ENCODE measurements at places on chromosomes 1 and 21. TPM values are rescaled to one million over a fixed set of nuclear protein-coding genes. Genes with fewer than 3 reads are reported as not detected.

DNA sequence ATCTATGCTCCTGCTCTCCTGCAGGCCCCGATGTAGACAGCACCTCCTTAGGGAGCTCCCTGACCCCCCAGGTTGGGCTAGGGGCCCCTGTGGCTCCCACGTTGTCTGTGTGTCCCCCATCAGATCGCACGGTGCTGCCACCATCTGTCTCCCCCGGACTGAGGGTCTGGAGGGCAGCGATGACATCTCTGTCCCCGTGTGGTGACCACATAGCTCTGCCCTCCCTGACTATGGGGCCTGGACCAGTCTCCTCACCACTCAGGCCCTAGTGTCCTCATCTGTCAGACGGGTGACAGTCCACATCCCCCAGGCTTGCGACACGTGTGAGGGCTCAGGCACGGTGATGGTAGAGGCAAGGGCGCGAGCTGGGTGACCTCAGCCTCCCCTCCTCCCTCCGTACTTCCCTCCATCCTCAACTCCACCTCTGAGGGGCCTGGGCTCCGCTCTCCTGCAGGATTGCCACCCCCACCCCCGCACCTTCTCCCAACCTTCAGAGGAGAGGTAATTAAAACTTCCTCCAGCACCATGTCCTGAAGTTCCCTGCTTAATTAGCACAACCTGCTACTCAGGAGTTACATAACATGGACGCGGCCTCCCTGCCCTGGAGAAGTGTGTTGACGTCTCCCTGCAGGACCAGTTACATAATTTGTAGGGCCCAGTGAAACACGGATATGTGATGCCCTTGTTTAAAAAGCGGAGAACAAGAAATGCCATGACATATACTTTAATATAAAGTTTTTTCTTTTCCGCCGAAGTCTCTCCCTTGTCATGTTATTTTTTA, 288.2 kb downstream of the PTPRU start:
- DNase-seq, result no peak

DNA sequence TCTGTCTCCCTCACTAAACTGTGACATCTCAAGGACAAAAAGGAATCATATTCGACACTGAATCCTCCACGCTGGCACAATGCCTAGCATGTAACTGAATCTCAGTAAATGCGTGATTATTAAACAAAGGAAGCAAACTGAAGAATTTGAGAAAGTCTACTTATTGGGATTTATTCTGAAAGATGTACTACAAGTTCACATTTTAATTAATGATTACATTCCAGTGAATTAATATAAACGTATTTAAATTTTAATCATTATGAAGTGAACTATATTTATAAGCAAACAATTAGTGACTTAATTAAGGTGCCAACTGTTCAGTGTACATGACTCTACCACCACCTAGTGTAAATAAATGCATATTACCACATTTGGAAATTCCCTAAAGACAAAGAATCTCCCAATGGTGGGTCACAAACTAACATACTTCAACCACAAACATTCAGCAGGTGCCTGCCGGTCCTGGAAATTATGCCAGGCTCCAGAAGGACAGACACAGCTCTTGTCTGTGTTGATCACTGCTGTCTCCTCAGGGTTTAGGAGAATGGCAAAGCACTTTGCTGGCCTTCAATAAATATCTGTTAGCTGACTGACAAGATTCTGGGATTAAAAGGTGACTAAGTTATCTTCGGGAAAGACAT, 56.3 kb downstream of the SMYD3 start:
- peak; percentile 32 for DNase-seq

DNA sequence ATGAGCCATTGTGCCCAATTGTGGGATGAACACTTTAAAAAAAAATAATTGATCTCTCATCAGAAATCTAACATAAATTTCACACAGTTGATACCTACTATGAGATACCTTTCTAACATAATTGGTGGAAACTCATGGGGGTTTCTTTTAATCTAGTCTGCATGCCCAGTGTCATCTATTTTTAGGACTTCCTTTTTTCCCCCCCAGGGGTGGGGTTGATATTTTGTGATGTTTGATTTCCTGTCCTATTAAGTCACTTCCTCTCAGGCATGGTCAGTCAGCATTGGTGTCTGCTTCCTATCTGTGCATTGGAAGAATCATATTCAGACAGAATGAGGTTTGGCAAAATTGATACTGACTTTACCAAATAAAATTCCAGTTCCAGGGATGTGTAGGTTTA, 21.5 kb downstream of the NFYC start:
- DNase-seq, result peak; percentile 86

DNA sequence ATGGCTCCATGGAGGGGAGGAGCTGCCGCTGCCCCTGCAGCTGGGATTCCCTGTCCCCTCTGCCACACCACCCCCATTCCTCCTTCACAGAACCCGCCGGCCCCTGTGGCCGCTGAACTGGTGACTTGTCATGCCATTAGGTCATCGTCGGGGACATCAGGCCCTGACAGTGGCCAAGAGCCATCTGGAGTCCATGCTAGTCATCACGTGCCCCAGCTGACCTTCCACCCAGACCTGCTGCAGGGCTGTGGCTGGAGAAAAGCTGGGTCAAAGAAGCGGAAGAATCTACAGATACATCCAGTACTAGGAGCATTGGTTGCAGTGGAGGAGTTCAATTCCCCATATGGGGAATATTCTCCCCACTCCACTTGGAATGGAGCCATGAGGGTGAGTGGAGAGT, 78.1 kb downstream of the KCNJ15 start:
- DNase-seq, result no peak

DNA sequence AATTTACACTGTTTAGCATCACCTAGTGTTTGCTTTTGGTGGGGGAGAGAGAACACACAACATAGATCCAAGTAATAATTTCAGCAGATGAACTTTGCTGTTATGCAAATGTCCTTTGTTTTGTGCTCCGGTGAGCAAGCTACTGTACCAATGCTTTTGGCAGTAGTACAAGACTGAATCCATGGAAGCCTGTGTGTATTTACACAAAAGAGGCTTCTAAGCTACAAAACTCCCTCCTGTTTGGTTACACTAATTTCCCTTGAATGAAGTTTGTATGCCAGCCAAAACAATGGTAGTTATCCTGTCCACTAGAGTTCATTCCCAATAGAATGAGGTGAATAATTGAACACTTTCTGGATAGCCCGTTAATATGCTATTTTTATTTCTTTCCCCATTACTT, 320.5 kb downstream of the KCTD3 start:
- no peak for DNase-seq

DNA sequence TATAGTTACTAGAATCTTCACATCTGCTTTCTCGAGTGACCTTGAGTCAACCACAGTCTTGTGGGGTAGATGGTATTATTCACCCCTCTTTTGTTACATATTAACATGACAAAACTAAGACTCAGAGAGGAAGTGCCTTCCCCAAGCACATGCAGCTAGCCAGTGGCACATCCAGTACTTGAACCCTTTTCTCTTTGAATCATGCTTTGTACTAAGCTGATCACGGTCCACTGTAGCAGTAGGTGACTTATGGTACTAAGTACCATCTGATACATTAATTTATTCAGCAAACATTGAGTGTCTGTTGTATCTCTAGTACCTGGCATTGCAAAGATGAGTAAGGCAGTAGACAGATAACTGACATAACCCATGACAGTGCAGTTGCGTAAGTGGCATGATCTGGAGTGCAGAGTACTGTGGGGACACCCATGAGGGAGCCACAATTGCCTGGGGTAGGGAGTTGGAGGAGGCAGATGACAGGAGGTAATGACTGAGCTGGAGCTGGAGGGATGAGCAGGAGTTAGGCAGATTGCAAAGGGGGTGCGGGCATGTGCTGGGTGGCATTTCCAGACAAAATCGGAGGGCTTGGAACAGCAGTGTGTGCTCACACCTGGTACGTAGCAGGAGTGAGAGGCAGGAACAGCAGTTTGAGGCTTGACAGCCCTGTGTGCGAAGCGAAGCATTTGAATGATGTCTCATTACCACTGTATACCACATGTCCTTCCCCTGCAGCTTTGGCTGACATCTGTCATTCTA, 29.8 kb downstream of the UCK2 start:
- no peak for DNase-seq

GRCh38 chr1:8711873-8712412, 105.5 kb downstream of the RERE start:
- DNase-seq, result no peak

GRCh38 chr1:147208619-147209018, 16.5 kb downstream of the FMO5 start:
- DNase-seq, result no peak

DNA sequence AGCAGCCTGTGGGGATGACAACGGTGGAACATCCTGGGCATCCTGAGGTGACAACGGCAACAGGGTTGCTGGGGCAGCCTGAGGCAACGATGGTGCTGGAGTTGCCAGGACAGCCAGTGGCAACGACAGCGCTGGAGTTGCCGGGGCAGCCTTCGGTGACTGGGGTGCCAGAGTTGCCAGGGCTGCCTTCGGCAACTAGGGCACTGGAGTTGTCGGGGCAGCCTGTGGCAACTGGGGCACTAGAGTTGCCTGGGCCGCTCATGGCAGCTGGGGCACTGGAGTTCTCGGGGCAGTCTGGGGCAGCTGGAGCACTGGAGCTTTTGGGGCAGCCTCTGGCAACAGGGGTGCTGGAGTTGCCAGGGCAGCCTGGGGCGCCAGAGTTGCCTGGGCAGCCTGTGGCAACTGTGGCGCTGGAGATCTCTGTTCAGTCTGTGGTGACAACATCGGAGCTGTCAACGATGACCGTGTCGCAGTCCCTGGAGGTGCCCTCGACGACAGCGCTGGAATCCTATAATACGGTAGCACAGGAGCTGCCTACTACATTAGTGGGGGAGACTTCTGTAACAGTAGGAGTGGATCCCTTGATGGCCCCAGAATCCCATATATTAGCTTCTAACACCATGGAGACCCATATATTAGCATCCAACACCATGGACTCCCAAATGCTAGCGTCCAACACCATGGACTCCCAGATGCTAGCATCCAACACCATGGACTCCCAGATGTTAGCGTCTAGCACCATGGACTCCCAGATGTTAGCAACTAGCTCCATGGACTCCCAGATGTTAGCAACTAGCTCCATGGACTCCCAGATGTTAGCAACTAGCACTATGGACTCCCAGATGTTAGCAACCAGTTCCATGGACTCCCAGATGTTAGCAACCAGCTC, 8.2 kb downstream of the SON start:
- DNase-seq, result no peak

GRCh38 chr1:18093193-18093592, 14.4 kb upstream of the IGSF21 start:
- DNase-seq, result no peak

GRCh38 chr1:227712648-227713047, 22.5 kb downstream of the JMJD4 start:
- DNase-seq, result no peak

GRCh38 chr1:43527111-43527878, 3.4 kb upstream of the PTPRF start:
- no peak for DNase-seq

DNA sequence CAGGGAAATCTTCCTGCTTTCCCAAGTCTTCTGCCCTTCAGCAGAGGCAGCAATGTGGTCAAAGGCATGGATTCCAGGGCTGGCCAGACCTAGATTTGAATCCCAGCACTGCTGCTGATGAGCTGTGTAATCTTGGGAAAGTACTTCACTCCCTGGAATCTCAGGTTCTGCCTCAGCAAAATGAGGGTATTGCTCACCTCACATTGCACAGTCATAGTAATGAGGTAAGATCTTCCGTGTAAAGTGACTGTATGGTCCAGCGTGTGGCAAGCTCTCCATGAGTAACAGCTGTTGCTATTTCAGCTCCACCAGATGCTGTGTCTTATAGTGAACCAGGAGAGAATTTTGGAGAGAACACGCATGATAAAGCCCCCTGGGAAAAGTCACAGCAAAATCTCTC, 56.1 kb upstream of the F3 start:
- DNase-seq, result no peak

DNA sequence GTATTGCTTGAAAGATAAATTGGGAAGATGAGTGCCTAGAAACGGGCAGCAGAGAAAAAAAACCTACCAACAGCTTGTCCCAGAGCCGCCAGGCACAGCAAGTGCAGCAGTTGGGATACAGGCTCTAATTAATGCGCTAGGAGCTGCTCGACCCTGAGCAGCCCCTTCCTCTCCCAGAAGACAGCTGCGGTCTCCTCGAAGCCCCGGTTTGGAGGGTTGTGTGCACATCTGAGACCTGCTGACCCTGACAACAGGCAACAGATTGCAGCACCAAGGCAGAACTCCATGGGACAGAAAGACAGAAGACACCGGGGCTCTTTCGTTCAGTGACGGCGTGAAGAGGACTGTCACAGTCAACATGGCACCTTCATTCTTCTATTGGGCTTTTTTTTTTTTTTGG, 101.4 kb downstream of the TSEN15 start:
- DNase-seq, result no peak

DNA sequence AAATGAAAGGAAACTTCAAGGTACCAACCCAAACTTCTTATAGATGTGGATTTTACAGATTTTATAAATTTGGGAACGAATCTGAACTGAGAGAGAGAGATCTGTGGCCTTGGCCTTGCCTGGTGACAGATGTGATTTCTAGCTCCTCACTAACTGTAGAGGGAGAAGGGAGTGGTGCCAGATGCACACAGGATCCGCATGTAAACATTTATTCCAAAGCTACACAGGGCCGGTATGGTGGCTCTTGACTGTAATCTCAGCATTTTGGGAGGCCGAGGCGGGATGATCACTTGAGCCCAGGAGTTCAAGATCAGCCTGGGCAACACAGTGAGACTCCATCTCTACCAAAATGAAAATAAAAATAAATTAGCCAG, 77.1 kb downstream of the PGBD5 start:
- DNase-seq, result no peak

DNA sequence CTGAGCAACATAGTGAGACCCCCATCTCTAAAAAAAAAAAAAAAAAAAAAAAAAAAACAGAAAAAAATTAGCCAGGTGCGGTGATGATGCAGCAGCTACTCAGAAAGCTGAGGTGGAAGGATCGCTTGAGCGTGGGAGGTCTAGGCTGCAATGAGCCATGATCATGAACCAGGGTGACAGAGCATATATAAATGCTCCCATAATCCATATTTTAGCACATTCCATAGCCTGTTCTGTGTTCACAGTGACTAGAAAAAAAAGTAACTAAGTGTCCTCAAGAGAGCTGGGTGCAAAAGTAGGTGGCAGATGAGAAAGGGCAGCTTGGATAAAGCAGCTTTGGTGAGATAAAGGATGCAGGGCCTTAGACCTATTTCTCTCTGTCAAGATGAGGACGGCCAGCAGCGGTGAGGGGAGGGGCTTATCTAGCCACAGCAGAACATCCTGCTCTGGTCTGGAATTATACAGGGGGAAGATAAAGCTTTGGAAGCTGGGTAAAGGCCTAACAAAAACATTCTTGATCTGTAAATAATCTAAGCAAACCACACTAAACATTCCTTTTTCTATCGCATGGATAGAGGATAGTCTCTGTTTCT, 205.3 kb downstream of the DAB1 start:
- no peak for DNase-seq

The MAGI3 gene
- 0.30 TPM for polyA plus RNA-seq

The HJV gene
- polyA plus RNA-seq, result not detected

The MSH4 gene
- 0.20 TPM for polyA plus RNA-seq

The CCSAP gene
- 7.7 TPM for polyA plus RNA-seq

The SYTL1 gene
- 459 TPM for polyA plus RNA-seq

The CD48 gene
- polyA plus RNA-seq, result 422 TPM

The SPOCD1 gene
- 0.25 TPM for polyA plus RNA-seq

The CD101 gene
- polyA plus RNA-seq, result 0.19 TPM

The S100A7 gene
- not detected for polyA plus RNA-seq
